Endodermal cell (in vitro differentiated cells): ENCODE measurements at places on chromosomes 1 and 21. TPM values are rescaled to one million over a fixed set of nuclear protein-coding genes. Genes with fewer than 3 reads are reported as not detected.

DNA sequence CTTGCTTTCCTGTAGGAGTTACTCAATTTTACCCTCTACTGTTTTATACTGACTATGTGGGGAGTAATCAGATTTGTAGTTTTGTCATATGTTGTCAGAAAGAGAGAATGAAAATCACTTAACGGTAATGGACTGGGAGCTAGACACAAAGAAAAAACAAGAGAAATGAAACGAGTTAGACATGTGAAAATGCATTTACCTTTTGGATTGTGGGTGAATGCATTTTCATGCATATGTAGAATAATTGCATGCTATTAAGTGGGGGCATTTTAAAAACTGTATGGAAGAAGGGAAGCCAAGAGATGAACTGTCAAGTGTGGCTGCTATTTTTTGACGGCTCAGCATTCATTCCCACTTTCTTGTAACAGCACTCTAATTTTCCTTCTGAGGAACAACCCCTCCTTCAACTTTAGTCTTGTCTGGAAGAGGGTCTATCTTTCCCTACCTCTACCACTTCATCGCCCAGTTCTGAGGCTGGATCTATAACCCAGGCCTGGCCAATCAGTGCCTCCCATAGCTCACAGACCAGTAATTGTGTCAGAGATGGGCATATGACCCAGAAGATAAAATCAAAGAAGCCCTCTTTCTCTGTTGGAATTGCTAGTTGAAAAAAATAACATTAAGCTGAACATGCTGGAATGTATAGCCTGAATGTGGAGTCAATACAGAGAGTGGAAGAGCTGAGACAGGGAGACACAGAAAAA lies 5.2 kb upstream of the ZNF697 start:
- no peak for DNase-seq

- DNase-seq = peak; percentile 77
Measured at GRCh38 chr1:54464477-54465146, 58.4 kb upstream of the SSBP3 start.

DNA sequence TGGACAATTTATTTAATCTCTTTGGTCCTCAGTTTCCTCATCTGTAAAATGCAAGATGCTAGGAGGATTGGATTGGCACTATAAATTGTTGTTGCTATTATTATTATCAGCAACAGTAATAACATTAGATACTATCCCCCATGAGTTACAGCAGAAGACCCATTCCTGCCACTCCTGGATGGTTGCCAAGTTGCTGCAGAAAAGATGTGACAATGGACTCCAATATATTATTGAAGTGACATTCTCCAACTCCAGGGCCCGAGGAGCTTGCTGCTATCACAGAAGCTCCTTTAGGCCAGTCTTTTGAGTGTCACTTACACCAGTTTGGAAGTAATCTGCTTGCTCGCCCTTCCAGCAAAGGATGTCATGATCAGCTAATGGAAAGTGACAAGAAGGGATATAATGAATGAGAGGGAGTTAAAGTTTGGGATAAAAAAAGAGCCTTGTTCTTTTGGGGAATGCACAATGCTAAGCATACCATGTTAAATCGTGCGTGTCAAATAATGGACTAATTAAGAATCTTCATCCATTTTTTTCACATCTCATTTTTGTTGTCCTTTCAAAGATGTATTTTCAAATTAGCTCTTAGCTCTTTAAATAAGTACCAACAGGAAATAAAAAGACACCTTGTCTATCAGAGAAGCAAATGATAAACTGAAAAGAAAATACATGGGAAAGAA lies 19.5 kb upstream of the PROX1 start:
- DNase-seq = no peak

- peak; percentile 31 for DNase-seq
Measured at GRCh38 chr1:178536329-178536728, 23.4 kb downstream of the TEX35 start.

GRCh38 chr1:219085082-219085481 lies 88.6 kb upstream of the LYPLAL1 start:
- DNase-seq = no peak

DNA sequence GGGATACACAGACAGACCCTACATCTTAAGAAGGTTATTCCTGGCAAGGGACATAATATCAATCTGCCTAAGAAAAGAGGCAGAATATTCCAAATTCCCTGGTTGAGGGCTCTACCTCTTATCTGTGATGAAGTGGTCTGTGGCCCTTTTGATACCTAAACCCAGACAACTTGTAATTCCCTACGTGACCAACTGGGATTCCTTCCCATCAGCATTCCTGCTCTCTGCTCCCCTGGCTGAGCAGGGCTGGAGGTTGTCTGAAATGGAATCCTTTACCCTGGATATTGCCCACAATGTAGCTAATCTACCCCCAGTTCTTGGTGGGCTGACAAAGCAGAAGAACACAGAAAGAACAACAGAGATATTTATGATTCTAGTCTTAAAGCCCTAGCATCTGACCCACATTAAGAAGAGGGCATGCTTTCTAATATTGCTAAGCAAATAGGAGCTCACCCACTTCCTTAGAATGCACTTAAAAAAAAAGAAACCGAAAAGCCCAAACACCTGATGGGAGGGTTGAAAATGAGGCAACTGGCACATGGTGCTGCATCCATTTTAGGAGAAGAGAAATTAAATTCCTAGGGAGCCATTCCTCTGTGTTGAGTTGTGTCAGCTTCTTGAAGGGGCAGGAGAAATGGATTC lies 36.8 kb downstream of the GADD45A start:
- DNase-seq = no peak

DNA sequence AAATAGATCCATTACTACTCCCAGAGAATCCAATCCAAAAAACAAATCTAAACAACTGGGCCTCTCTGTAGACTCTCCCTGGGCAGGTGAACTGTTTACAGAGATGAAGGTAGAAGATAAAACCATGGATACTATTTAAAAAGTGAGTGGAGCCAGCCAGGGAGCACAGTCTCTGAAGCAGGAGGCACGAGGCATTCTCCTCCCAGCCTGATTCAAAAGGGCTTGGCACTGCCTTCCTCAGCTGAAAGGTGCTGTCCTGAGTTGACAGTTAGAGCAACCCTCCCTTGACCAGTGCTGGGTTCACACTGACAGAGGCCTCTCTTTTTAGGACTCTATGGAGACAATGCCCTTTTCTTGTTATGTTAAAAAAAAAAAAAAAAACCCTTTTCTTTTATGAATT lies 36.8 kb downstream of the HENMT1 start:
- no peak for DNase-seq

DNA sequence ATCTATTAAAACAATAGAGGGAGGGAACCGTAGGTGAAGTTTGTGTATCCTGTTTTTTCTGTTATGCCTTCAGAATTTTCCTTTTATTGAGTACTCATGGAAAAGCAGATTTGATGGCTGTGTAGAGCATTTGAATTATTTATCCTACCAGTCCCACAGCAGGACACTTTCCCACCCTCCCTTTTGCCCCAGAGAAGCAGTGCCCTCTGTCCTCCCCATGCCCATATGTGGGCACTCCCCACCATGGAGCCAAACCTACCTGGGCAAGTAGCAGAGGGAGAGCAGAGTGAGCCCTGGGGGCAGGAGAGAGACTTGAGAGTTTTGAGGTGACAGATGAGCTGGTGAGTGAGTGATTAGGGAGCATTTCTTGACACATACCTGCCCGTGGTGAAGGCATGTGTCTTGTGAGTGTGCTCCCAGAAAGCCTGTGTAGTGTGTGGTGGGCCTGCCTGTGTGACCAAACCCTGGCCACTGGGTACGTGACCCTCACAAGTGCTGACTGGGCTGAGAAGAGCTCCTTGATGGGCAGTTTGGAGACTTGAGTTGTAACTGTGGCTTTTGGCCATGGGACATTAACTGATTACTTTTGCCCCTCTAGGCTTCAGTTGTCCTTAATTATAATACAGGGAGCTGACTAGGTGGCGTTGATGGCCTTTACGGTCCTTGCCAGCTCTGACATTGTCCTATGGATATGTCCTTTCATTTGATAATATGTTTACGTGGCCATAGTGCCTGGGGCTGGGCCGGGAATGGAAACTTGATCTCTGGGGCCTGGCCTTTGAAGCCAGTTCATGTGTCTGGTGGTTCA lies 3.6 kb downstream of the PSEN2 start:
- DNase-seq = peak; percentile 32

- no peak for DNase-seq
Measured at GRCh38 chr1:23554127-23554480, 5.2 kb downstream of the ID3 start.

DNA sequence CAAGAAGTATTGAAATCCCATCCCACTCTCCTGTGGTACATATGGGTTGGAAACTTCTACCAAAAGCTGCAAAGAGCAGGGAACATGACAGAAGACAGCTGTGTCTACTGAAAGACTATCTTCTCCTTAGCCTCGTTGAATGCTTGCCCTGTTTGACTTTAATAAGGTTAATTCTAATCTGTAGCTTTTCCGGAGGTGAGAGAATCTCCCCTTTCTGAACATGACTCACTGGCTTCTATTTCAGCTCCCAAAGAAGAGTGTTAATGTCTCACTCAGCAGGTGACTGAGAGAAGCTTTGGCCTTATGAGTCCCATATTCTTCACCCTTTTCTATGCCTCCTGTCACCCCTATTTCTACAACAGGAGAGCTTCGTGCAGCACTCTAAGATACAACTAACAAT lies 88.3 kb downstream of the HHIPL2 start:
- no peak for DNase-seq

DNA sequence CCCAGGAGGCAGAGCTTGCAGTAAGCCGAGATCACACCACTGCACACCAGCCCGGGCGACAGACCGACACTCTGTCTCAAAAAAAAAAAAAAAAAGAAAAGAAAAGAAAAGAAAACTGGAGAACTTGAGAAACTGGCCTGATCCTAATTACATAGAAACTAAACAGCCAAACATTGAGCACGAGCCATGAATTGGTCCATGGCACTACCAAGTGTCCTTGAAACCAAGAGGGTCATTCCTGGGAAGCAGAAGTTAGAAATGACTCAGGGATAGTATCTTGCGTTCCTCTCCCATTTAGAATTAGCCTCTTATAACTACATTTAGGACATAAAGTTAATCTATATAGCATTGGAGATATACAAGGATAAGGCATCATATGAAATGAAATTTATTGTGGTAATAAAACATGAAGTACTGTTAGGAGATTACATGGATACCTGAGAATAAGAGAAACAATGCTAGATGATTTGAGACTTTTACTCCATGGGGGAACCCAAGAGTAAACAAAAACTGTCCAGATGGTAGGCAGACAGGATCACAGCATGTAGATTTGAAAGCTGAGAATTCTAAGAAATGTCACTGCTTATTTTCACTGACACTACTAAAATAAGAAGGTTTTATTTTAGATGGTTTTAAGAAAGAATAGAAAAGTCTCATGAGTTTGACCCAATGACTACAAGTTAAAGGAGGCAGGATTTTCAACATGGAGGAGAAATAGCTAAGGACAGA lies 39.5 kb upstream of the CPLANE2 start:
- DNase-seq = no peak

- no peak for DNase-seq
Measured at GRCh38 chr21:39842741-39843459, 24.3 kb upstream of the PCP4 start.

DNA sequence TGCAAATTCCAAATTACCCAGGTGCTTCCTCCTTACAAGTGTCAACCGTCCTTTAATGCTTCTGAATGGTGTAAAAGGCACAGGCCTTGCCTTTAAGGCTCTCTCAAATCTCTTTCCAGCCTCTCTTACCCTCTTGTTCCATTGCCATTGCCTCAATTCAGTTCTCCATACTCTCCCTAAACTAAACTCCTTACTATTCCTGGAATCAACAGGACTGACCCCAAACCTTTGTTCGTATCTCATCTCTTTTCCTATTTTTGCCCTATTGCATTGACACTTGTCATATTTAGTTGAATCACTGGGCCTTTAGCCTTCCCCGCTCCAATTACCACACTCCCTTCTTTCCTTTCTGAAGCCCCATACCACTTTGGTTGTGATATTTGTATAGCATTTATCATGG lies 3.9 kb upstream of the CD55 start:
- no peak for DNase-seq

GRCh38 chr1:211947396-211948295 lies 87.7 kb downstream of the INTS7 start:
- DNase-seq = peak; percentile 79

- DNase-seq = no peak
Measured at GRCh38 chr21:40766381-40766780, 80.6 kb downstream of the DSCAM start.

GRCh38 chr21:45334134-45334533 lies 46.4 kb upstream of the POFUT2 start:
- no peak for DNase-seq

DNA sequence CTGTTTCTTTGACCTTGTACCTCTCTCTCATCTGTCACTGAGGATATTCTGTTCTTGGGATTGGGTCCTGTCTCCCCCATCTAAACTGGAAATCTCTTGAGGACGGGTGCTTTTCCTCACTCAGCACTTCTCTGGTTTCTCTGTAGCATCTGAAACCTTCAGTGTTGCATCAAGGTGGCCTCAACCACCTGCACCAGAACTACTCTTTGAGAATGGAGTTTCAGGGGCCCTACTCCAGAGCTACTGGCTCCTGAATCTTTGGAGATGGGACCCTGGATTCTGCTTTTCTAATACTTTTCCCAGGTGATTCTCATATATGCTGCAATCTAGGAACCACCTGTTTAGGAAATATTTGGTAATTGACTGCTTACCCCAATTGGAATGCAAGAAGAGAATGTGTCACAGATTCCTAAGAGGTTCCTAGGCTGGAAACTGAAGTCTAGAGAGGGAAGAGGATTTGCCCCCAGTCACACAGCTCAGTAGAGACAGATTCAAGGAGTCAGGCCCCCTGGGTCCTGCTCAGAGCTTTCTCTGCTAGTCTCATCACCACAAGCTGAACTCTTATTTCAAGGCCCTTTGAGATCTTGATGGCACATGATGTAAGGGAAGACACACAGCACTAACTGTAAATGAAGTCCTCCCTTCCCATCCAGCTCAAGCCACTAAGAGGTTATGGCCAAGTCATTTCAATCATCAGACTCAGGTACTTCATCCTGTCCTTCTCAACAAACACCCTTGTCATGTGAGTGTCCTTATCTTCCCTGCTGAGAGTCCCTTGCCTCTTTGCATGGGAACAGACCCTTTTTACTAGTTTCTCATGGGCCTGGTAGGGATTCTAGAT lies 48.7 kb downstream of the EIF2D start:
- DNase-seq = no peak

DNA sequence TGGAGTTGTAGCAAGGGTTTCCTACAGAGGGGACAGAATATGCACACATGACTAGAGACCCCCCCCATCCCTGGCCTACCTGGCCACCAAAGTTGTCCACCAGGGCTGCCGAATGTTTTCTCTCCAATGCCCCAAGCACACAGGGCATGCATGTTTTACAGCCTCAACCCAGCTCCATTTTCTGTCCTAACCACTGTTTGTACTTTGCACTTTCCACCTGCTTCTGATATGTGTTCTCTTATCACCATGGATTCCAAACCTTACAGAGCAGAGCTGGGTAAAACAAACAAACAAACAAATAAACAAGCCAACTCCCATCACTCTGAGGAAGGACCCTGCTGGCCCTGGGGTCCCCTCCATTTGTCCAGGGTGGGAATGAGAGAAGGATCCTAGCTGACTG lies 27.3 kb downstream of the CLIC6 start:
- DNase-seq = no peak

GRCh38 chr1:196723325-196724185 lies 51.1 kb upstream of the CFHR3 start:
- DNase-seq = peak; percentile 94

The CD34 gene
- total RNA-seq = 3.3 to 7.2 TPM (median 6.9 TPM) in 3 replicates

The BSND gene
- 0.15 to 0.20 TPM (median 0.16 TPM) in 3 replicates for total RNA-seq

The FLG2 gene
- not detected in 2 replicates for total RNA-seq

The RIPK4 gene
- total RNA-seq = 16.2 to 56.3 TPM (median 16.8 TPM) in 3 replicates

The LRRC71 gene
- total RNA-seq = not detected in 3 replicates

The RIPPLY3 gene
- total RNA-seq = 27.5 to 31.1 TPM (median 28.0 TPM) in 3 replicates
